Osteoblast (primary cell): ENCODE measurements at places on chromosomes 12 and 14. TPM values are rescaled to one million over a fixed set of nuclear protein-coding genes. Genes with fewer than 3 reads are reported as not detected.

GRCh38 chr14:44846232-44846824 is 115.4 kb downstream of the KLHL28 start:
- DNase-seq, result no peak
- H3K4me3 ChIP-seq, result no peak overlapping the region
- H3K27me3 ChIP-seq, result no peaks in the 10 kb centered on the region
- no peak overlapping the region for H3K27ac ChIP-seq
- H3K36me3 ChIP-seq, result no peaks in the 10 kb centered on the region
- no peaks in the 10 kb centered on the region for H3K4me1 ChIP-seq

DNA sequence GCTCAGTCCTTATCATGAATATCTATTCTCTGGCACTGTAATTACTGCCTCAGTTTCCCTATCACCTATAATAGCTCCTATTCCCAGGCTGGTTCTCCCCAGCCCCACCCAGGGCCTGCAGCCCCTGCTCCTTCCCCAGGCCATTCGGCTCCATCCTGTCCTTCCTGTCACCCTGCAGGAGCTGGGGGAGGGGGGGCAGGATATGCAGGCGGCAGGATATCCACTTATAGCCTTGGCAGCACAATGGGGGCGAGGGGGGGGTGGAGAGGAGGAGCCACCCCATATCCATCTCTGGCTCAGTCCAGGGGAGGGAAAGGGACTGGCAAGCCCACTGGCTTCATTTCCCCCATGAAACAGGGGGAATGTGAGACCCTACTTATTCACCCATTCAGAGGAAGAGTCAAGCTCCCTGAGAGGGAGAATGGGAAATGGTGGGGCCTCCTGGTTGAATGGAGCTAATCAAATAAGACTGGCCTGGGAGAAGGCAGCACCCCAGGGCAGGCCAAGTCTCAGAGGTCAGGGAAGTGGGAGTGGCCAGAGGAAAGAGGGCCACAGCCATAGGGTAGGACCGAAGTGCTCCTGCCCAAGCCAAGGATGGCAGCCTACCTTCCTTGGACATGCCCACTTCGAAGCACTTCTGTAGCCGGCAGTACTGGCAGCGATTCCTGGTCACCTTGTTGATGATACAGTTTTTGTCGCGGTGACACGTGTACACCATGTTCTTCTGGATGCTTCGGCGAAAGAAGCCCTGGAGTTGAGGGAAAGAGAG is 7.8 kb upstream of the ITGB7 start:
- no peak overlapping the region for H3K4me3 ChIP-seq
- no peaks in the 10 kb centered on the region for H3K27me3 ChIP-seq
- peaks cover 55% of the 10 kb centered on the region for H3K36me3 ChIP-seq
- peaks cover 33% of the 10 kb centered on the region for H3K4me1 ChIP-seq
- DNase-seq, result peak; percentile 77

- H3K4me3 ChIP-seq, result no peak overlapping the region
- DNase-seq, result no peak
- H3K27me3 ChIP-seq, result no peaks in the 10 kb centered on the region
- H3K36me3 ChIP-seq, result no peaks in the 10 kb centered on the region
These were observed 123.5 kb upstream of the DYRK2 start for GRCh38 chr12:67524861-67525616.

DNA sequence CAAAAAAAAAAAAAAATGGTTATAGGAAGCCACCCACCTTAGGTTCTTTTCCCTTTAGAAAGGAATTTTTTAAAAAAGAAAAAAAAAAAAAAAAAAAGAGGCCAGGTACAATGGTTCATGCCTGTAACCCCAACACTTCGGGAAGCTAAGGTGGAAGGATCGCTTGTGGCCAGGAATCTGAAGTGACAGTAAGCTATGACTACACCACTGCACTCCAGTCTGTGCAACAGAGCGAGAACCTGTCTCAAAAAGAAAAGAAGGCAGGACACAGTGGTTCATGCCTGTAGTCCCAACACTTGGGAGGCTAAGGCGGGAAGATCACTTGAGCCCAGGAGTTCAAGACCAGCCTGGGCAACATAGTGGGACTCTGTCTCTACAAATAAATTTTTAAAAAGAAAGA is 36.0 kb downstream of the SPTLC2 start:
- no peak for DNase-seq
- H3K4me3 ChIP-seq, result peak overlapping the region; percentile 60
- no peaks in the 10 kb centered on the region for H3K27me3 ChIP-seq
- H3K36me3 ChIP-seq, result peaks cover 16% of the 10 kb centered on the region
- peaks cover 34% of the 10 kb centered on the region for H3K4me1 ChIP-seq

DNA sequence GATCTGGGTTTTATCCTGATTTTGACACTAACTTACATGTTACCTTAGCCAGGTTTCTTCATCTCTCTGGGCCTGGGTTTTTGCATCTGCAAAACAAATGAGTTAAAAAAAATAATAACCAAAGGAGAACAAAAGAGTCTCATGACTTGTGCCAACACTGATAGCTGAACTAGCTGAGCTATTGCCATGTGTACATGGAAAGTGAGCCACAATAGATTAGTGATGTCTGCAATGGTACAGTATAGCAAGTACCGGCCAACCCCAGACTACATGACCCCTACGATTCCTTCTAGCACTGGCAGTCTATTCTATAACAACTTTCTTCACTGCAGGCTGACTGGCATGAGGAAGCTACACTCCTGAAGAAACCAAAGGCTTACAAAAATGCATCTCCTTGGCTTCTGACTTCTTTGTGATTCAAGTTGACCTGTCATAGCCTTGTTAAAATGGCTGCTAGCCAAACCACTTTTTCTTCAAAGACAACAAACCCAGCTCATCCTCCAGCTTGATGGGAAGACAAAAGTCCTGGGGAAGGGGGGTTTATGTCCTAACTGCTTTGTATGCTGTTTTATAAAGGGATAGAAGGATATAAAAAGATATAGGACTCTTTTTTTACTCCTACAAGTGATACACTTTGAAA is 123.7 kb downstream of the DAD1 start:
- H3K4me1 ChIP-seq, result peaks cover 2% of the 10 kb centered on the region
- H3K36me3 ChIP-seq, result no peaks in the 10 kb centered on the region
- no peak for DNase-seq
- H3K27me3 ChIP-seq, result peaks cover 3% of the 10 kb centered on the region
- H3K27ac ChIP-seq, result no peak overlapping the region

DNA sequence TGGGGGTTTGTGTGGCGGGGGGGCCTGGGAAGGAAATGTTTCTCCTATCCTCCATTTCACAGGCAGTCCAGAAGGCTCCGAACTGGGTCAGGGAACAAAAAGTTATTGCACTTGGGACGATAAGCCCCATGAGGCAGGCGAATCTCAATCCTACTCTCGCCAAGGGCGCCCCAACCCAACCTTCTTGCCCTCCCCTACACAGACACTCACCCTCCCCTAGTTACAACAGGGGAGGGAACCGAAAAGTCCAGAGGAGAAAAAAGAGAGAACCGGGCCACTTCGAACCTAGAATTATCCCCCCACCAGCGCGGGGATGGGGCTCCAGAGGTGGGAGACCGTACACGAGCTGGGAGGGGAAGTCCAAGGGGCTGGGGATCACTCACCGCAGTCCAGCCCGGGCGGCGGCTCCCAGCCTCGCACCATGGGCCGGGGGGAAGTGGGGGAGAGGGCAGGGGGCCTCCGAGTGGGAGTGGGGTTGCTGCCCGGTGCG is 357 bp downstream of the HOMEZ start:
- DNase-seq, result no peak
- peak overlapping the region; percentile 94 for H3K4me3 ChIP-seq
- H3K36me3 ChIP-seq, result no peaks in the 10 kb centered on the region
- H3K27me3 ChIP-seq, result peaks cover 15% of the 10 kb centered on the region
- peak overlapping the region; percentile 54 for H3K27ac ChIP-seq

GRCh38 chr12:131603939-131604795 is 106.7 kb upstream of the SFSWAP start:
- no peak overlapping the region for H3K4me3 ChIP-seq
- peak; percentile 78 for DNase-seq
- no peaks in the 10 kb centered on the region for H3K4me1 ChIP-seq
- no peaks in the 10 kb centered on the region for H3K36me3 ChIP-seq
- H3K27ac ChIP-seq, result no peak overlapping the region

- no peaks in the 10 kb centered on the region for H3K27me3 ChIP-seq
- peak overlapping the region; percentile 34 for H3K27ac ChIP-seq
- no peak overlapping the region for H3K4me3 ChIP-seq
- H3K36me3 ChIP-seq, result peaks cover 43% of the 10 kb centered on the region
These were observed 48.5 kb downstream of the CDC42BPB start for GRCh38 chr14:103008768-103009357.

DNA sequence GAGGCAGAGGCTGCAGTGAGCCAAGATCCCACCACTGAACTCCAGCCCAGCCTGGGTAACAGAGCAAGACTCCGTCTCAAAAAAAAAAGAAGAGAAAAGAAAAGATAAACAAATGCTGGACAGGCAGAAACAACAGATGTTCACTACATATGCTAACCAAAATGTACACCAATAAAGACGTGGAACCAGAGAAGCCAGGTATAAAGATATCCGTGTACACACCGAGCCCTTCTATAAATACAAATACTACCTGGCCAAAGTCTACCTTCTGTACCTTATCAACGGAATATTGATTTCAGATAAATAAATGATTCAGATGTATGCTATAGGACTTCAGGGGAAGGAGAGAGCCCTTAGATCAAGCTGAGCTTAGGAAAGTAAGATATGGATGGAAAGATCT is 10.8 kb upstream of the KRT8 start:
- H3K27ac ChIP-seq, result no peak overlapping the region
- no peak overlapping the region for H3K4me3 ChIP-seq
- H3K4me1 ChIP-seq, result no peaks in the 10 kb centered on the region

DNA sequence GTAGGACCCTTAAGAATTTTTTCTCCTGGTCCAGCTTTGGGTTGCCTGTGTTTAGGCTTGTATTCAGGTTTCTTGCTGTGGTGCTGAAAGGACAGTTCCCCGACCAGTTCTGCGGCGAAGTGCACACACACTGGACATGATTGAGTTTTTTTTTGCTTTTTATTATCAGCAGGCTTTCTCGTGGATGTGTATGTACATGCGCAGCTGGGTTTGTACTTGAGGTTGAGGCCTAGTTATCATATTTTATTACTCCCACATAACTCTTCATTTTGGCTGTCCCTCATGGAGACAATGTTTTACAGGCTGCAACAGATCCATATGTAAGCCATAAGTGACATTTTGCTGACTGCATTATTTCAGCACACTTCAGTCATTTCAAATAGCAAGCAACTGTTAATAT is 2.5 kb downstream of the SCN8A start:
- no peaks in the 10 kb centered on the region for H3K27me3 ChIP-seq
- no peak overlapping the region for H3K4me3 ChIP-seq
- peak; percentile 78 for DNase-seq

DNA sequence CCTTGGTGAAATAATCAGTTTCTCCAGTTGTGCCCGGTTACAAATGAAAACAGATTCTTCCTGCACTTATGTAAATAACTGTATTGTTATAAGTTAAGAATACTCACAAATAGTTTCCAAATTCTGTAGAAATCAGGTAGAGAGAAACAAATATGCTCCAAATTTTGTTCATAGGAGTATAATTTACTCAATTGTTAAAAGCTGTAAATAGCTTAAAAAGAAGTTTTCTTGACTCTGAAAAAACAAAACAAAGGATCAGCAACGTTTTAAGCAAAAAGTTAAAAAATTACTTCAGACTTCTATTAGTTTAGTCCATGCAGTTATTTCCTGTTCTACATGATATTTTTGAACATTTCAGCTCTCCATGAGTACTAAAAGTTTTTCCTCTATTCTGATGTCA is 30.0 kb upstream of the SLC38A4 start:
- no peak overlapping the region for H3K27ac ChIP-seq
- no peak for DNase-seq
- no peaks in the 10 kb centered on the region for H3K4me1 ChIP-seq
- H3K4me3 ChIP-seq, result no peak overlapping the region
- H3K36me3 ChIP-seq, result no peaks in the 10 kb centered on the region
- no peaks in the 10 kb centered on the region for H3K27me3 ChIP-seq

DNA sequence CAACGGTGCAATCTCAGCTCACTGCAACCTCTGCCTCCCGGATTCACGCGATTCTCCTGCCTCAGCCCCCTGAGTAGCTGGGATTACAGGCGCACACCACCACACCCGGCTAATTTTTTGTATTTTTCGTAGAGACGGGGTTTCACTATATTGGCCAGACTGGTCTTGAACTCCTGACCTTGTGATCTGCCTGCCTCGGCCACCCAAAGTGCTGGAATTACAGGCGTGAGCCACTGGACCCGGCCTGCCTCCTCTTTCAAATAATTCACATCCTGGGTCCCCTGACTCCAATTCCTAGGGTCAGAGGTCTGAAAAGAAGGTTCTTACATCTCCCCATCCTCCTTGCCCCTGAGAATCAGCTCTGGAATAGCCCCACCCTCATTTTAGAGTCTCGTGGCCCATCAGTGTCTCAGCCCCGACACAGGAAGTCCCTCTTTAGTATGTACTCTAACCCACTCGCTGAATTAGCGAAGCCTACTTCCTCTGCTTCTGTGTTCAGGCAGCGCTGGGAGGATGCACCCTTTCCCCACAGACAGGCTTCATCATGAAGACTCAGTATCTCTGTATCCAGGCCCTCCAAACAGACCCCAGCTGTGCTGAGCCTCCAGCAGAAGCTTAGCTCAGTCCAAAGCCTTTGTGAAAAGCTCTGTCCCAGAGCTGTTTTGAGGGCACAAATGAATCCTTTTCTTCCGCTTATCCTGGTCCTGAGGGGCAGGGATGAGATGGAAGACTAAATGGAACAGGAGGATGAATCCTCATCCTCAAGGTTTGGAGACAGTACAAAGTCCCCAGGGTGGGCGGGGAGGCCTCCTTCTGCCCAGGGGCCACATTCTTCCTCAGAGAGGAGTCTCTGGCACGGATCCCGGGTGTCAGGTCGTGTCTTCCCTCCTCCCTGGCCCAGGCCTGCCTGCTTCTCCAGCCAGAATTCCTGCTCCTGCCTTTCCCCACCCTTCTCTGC is 3.5 kb downstream of the LPAR5 start:
- no peaks in the 10 kb centered on the region for H3K36me3 ChIP-seq
- H3K4me1 ChIP-seq, result no peaks in the 10 kb centered on the region
- H3K27me3 ChIP-seq, result peaks cover 5% of the 10 kb centered on the region
- peak; percentile 37 for DNase-seq
- H3K27ac ChIP-seq, result no peak overlapping the region
- H3K4me3 ChIP-seq, result no peak overlapping the region

DNA sequence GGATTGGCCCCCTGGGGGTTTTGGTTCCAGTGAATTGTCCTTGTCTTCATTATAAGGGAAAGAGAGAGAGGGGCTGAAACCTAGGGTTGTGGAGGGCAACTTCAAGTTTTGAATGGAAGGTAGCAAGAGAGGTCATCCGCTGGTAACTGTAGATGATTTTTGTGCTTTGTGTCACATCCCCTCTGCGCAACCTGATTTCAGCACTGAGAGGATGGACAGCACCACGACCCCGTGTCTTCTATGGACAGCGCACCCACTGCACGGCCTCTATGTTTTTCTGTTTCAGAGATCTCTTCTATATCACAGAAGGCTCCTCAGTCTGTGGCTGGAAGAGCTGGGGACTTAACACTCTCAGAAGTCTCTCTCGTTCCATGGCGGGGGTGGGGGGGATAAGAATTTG is 127.0 kb upstream of the RPH3A start:
- no peak overlapping the region for H3K4me3 ChIP-seq
- H3K4me1 ChIP-seq, result no peaks in the 10 kb centered on the region
- H3K27ac ChIP-seq, result no peak overlapping the region

SLC5A8 gene
- not detected in 2 replicates for total RNA-seq

ZDHHC22 gene
- not detected in 2 replicates for total RNA-seq

KLRF1 gene
- total RNA-seq, result not detected in 2 replicates

POU6F1 gene
- total RNA-seq, result 6.8 and 7.6 TPM in 2 replicates

DIO2 gene
- 0.29 and 1.1 TPM in 2 replicates for total RNA-seq

SMCO2 gene
- total RNA-seq, result 0.72 and 0.88 TPM in 2 replicates
